GM04504 (cell line): ENCODE measurements at places on chromosomes 7 and 10.

GRCh38 chr7:24721481-24722001 is 35.7 kb downstream of the GSDME start:
- DNase-seq = no peak

- no peak for DNase-seq
These were observed 6.5 kb downstream of the BTBD16 start for GRCh38 chr10:122277526-122278136.

- peak; percentile 64 for DNase-seq
These were observed 1.7 kb downstream of the SCRN1 start for GRCh38 chr7:29987811-29988317.

GRCh38 chr7:120089968-120090367 is 183.0 kb upstream of the KCND2 start:
- DNase-seq = no peak

DNA sequence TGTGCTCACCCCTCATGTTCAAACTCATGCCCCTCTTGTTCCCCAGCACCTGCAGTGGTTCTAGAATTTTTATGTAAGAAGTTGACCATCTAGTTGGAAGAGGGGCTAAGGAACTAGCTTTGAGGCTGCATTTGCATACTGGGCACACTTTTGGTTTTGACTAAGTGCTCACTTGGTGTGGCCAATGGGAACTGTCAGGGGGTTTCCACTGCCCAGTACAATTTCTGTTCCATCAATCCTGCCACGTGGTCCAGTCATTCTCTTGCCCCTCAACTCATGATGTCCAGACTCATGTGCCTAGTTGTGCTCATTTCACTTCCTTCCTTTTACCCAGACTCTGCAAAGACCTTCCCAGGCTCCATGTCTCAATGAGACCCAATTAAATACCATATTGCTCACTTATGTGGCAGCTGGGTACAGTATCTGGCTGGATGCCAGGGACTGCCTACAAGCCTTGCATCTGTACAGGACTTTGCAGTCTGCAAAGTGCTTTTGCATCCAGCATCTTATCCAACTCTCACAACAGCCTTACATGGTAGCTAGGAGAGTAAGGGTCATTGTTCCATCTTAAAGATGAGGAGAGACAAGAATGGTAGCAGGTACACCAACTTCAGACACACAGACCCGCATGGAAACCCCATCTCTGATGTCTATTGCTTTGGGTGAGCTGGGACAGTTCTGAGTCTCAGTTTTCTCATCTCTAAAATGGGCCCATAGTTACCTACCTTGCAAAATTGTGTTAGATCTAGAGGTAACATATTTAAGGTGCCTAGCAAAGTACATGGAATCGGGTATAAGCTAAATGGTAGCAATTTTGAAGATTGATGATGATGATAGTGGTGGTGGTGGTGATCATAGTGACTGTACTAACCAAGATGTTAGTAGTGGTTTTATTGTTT is 30.1 kb upstream of the KCNMA1 start:
- no peak for DNase-seq

DNA sequence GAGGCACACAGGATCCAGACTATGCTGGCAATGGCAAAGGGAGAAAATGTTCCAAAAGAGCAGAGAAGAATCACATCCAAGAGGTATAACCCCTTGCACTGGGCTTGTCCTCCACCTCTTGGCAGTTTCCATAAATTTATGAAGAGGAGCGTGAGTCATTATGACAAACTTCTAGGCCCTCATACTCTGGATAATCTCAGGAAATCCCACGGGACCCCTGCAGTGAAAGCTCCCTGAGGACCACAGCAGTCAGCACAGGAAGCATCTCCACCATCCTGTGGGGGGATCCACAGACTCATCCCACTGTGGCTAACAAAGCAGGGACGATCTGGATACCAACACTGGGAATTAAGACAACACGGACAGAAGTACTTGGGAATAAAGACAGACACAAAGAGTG is 30.3 kb upstream of the GPAM start:
- no peak for DNase-seq

DNA sequence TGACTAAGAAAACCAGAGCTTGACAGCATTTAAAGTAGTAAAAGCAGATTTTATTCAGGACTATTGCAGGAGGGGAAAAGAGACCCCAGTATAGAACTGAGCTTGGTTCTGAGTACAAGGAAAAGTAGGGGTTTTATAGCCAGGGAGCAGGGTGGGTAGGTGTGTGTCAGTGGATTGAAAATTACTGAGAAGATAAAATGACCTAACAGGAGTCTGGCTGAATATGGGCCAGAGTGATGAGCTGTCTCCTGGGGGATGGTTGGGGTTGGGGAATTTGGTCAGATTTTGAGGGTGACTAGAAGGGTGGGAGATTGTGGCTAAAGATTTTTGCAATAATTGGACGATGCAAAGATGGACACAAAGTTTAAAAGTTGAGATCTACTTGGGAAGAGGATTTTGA is 114.0 kb downstream of the ST7 start:
- no peak for DNase-seq

DNA sequence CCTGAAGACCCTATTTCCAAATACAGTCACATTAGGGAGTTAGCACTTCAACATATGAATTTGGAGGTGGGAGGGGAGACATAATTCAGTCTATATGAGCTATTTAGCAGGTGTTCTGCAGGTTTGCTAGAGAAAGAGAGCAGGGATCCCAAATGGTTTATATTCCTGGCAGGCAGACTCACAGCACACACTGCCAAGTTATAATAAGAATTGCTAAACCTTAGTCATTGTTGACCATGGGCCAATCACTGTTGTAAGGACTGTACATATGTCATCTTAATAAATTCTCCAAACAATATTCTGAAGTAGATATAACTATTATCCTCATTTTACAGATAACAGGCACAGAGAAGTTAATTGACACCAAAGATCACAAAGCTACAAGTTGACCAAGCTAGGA is 1.5 kb upstream of the CCDC3 start:
- DNase-seq = no peak

- no peak for DNase-seq
These were observed 6.9 kb downstream of the KLF6 start for GRCh38 chr10:3777981-3778691.

DNA sequence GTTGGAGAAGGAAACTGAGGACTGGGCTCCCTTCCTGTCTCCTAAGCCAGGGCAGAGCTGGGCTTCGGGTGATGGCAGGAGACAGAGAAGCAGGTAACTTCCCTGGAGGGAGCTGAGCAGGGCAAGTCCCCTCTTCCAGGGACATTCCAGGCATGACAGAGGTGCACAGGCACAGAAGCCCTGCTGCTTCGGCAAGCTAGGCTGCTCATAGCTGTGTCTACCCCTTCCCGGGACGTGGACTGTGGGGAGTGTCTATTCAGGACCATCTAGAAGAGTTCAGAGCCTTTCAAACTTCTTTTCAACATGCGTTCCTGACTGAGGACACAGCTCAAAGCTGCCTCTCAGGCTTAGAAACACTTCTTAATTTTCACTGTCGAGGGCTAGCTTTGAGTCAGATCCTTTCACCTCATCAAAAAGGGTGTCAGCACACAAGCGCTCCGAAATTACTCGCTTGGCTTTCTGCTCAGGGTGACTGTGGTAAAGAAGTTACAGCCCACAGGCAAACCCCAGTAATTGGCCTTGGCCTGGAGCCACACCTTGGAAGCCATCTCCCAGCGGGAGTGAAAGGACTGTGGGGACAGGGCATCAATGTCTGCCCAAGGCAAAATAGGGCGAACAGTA is 63.7 kb upstream of the STEAP1B start:
- DNase-seq = no peak

DNA sequence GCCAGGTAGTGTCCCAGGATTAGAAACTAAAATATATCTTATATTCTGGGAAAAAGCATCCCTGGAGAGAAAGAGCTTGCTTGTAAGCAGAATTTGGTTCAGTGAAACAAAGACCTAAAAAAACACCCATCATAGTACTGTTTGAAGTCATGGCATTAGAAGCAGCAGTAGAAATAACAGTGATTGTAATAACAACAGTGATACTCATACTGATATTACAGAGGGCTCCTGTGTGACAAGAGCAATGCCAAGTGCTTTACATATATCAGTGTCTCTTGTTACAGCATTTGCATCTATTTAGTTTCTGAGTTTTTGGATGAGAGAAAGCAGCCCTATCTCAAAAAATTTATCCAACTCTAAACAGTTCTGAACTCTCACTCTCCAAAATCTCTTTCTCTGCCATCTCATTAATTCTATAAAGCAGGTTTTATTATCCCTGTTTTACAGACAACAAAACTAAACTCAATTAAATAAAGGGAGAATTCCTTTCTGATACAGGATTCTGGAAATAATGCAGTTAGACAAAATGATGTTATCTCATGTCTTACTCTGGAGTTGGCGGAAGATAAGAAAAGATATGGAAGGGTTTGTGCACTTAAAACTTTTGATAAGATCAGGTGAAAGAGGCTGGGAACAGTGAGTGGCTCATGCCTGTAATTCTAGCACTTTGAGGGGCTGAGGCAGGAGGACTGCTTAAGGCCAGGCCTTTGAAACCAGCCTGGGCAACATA is 146.5 kb upstream of the AOAH start:
- DNase-seq = no peak

DNA sequence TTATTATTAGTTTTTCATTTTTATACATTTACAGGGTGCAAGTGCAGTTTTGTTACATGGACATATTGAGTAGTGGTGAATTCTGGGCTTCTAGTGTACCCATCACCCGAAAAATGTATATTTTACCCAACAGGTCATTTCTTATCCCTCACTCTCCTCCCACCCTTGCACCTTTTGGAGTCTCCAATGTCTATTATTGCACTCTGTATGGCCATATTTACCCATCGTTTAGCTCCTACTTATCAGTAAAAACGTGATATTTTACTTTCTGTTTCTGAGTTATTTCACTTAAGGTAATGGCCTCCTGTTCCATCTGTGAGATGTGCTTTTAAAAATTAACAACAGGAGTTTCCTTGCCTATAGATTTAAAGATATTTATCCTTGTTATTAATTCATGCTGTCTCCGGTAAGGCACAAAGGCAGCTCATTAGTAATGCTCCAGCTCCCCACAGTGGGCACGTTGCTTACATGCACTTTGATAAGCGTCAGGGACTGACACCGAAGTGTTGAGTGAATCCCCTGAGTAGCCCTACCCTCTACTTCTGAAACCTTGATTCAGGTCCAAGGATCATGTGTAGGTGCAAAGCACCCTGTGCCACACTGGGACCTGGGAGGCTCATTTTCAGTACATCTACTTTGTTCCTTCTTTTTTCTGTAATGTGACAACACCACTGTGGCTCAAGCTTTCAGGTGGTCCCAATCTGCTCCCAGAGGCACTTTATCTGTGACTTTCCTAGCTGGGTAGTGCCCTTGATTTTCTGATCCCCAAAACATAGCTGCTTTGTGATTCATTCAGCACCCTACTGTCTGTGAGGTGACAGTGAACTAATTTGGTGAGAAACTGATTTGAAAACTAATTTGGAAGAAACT is 27.3 kb downstream of the HYAL4 start:
- peak; percentile 8 for DNase-seq

- DNase-seq = no peak
These were observed 63.6 kb downstream of the INSIG1 start for GRCh38 chr7:155361346-155361680.

DNA sequence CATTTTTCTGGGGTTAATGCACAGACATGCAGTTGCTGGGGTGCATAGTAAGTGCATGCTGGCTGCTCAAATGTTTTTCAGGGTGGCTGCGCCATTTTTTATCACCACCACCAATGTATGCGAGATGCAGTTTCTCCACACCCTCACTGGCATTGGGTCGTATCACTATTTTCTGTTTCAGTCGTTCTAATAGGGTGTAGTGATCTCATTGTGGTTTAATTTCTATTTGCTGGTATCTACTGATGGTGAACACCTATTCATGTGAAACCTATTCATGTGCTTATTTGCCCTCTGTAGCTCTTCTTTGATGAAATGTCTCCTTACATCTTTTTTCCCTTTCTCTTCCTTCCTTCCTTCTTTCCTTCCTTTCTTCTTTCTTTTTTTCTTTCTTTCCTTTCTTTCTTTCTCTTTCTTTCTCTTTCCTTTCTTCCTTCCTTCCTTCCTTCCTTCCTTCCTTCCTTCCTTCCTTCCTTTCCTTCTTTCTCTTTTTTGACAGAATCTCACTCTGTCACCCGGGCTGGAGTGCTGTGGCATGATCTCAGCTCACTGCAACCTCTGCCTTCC is 84.3 kb downstream of the ELFN1 start:
- DNase-seq = no peak

- peak; percentile 14 for DNase-seq
These were observed 54.5 kb downstream of the COL1A2 start for GRCh38 chr7:94449151-94449725.

DNA sequence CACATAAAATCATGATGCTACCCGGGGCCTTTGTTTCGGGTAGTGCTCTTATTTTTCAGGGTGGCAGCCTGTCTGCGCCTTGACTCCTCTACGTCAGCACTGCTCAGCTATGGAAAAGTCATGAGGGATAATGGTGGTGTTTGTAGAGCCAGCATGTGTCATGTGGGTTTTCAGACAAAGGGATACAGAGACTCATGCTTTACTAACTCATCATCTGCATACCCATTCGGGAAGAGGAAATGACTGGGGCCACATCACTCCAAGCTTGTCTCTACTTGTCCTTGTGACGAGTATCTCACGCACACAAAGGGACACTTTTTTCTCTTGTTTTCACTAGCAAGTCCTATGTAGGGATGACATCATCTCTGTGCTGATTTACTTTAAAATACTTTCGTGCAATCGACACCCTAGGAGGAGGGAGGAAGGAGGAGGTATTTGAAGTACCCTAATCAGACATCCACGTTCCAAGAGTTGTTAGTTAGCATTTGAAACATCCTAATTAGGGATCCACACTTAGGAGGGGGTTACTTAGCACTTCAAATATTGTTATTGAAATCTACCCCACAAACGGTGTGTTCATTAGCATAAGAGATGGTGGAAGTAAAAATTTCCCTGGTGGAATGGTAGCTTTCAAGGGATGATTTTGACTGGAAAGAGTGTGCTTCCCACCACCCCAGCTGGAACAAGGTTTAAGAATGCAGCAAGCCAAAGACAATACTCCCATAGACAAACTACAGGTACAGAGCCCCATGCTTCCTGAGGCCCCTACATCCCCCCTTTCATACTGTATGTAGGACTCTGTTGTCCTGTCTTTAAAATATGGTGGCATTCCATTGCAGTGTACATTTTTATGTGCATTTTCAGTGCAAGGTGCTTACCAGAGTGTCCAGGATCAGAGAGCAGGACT is 52.0 kb downstream of the THNSL1 start:
- no peak for DNase-seq

GRCh38 chr7:50335795-50336754 is 31.6 kb downstream of the IKZF1 start:
- DNase-seq = no peak
